NCI-H69 (cell line): ENCODE measurements at places on chromosomes 2 and 18.

DNA sequence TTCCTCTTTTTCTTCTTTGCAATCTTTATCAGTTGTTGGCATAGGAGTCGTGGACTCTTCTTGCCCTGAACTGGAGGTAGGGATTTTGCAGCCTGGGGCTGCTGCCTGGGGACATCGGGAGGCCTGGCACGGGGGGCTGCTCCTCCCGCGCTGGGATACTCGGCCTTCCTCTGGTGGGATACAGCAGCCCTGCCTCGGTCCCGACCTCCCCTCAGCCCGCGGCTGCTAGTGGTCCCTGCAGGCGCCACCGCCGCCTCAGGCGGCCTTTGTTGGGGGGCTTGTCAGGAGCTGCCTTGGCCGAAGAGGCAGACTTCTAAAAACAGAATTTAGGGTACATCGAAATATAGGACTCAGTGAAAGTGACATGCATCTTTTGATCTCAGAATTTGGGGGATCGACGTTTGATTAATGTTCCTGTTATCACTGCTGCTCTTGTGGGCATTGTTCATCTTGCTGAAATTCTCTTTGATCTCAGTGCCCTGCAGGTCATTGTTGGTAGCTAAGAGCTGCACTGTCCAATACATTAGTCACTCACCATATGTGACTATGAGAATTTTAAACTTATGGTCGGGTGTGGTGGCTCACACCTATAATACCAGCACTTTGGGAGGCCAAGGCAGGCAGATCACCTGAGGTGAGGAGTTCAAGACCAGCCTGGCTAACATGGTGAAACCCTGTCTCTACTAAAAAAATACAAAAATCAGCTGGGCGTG lies 16.3 kb downstream of the POLR2D start:
- DNase-seq = no peak

GRCh38 chr2:105734762-105735538 lies 9.8 kb upstream of the NCK2 start:
- DNase-seq = no peak

GRCh38 chr2:133562558-133562957 lies 5.7 kb downstream of the NCKAP5 start:
- DNase-seq = no peak

DNA sequence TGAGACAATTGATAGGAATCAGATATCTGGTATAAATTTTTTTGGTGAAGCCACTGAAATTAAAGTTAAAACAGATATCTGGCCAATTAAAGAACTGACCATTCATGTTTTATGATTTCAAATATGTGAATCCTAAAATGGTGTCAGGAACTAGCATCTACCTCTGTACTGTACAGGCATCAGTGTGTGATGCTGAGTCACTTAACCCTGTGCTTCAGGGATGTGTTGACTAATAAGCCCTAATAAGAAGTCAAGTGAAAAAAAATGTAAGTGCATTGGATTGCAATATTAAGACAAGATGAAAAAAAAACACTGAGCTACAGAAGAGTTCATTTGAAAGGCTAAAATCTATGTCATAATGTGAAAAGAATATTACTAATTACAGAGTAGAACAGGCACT lies 9.1 kb upstream of the UNC80 start:
- DNase-seq = no peak

DNA sequence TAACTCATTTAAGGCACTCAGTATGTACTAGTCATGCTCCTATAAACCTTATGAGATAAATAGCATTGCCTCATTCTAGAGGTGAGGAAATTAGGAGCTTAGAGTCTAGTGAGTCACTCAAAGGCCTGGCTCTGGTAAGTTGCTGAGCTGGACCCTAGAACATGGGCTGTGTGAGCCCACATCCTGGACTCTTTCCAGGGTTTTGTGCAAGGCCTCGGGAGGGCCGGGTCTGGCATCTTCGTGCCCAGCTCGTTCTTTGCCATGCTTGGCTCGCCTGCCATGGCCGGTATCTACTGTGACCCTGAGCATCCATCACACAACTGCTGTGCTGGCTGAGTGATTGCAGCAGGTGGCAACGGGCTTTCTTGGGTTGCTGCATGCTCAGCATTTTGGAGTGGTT lies 168.0 kb downstream of the LPIN1 start:
- DNase-seq = no peak

DNA sequence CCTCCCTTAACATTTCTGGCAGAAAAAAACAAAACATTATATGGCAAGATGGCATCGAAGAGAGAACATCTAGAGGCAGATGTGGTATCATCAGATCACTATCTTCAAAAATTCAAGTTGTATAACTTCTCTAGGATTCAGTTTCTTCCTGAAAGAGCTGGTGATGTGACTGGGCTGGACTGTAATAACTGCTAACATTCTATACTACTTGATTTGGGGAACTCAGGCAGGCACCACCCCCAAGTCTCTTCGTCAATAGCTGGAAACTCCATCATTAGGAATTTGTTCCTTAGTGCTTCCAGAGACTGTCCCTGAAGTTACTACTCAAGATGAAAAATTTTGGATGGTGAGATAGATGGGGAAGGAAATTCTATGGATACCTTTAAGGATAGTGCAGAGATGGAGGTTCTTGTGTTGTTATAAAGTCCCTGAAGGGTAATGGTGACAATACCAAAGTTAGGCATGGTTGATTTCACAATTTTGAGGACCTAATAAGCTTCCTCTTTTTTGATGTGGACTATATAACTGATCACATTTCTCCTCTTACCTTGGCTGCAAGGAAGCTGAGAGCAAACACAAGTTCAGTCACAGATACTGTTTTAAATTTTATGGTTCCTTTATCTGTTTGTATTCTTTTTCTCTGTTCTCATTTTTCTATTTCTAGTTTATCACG lies 59.1 kb upstream of the PGAP1 start:
- DNase-seq = no peak

DNA sequence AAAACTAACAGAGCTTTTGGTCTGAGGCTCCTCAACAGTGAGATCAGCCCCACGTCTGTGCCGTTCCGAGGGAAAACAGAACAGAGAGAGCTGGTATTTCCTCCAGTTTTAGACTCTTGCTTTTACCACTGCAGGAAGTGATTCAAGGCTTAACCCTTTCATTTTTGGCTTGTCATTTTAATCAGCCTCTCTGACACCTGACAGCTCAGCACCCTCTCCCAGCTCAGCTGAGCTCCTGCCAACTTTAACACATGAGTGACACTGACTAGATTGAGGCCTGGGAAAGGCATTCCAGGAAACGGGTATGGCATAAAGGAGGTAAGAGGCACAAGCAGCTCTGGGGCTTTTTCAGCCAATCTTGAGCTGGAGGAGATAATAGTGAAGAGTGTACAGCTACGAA lies 239.4 kb upstream of the SKOR2 start:
- no peak for DNase-seq

DNA sequence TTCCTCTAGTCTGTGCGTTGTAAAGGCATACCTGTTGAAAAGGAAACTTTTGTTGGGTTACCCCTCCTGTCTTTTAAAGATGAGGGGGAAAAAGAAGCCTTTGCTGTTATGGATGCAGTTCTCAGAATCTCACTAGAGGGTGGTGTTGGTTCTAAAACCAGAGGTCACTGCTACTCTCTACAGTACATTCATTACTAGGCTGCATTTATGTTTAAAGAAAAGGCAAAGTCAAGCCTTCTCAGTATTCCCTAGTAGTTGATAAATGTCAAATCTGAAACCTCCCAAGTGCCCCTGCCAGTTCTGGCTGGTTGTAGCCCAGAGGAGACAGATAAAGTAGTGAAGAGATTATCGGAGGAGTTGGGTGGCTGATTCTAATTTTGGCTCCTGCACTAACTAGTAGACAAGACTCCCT lies 1.4 kb upstream of the PLCL1 start:
- peak; percentile 69 for DNase-seq

- no peak for DNase-seq
Measured at GRCh38 chr2:54629914-54630857, 93.3 kb upstream of the EML6 start.

GRCh38 chr2:171578127-171578803 lies 56.0 kb downstream of the CYBRD1 start:
- no peak for DNase-seq

GRCh38 chr2:72992734-72993102 lies 75.4 kb downstream of the EMX1 start:
- DNase-seq = no peak

DNA sequence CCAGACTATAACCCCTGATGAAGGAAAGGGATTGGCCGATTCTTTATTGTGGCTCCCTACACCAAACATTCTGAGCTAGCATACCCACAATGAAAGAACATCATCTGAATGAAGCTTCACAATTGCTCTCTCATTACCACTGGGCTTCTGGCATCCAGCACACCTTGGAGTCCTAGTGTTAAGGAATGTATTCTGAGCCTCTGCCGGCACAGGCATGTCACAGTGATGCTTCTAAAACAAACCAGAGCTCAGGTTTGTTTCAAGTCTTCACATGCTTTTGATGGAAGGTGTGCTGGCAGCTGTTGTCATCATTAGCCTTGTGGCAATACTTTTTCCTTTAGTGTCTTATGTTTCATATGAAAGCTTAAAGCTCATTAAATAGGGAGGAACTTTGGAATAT lies 76.3 kb upstream of the RBBP8 start:
- no peak for DNase-seq

DNA sequence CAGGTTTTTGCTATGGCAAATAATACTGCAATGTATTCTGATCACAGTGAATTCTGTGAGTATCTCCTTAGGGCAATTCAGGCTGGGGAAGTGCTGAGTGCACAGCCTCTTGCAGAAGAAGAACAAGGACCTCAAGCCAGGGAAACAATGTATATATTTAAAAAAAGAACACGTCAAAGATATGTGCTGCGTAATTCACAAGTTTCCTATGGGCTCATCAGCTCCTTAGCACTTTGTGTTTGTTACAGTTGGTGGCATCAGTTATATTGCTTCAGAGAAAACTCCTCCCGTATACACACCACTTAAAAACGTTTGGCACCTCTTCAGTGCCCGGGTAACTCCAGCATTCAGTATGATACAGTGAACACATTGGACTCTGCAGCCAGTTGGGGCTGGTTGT lies 16.5 kb upstream of the MARCO start:
- DNase-seq = no peak

DNA sequence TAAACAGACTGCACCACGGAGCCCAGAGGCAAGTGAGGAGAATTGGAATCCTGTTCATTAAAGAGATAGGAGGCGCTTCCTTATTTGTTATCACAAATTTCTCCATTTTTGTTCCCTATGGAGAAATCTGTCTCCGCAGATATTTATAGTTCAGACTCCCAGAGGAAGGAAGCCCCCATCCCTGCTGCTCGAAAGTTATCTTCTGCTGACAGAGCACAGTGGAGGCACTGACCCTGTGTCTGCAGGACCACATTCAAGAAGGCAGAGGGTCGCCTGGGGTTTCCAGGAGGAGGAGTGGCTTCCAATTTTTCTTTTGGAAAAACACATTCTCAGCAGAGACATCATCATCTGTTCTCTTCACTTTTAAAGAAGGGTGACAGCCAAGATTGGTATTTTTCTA lies 73.0 kb upstream of the GPR45 start:
- DNase-seq = no peak

GRCh38 chr18:28003451-28003850 lies 173.5 kb downstream of the CDH2 start:
- no peak for DNase-seq

DNA sequence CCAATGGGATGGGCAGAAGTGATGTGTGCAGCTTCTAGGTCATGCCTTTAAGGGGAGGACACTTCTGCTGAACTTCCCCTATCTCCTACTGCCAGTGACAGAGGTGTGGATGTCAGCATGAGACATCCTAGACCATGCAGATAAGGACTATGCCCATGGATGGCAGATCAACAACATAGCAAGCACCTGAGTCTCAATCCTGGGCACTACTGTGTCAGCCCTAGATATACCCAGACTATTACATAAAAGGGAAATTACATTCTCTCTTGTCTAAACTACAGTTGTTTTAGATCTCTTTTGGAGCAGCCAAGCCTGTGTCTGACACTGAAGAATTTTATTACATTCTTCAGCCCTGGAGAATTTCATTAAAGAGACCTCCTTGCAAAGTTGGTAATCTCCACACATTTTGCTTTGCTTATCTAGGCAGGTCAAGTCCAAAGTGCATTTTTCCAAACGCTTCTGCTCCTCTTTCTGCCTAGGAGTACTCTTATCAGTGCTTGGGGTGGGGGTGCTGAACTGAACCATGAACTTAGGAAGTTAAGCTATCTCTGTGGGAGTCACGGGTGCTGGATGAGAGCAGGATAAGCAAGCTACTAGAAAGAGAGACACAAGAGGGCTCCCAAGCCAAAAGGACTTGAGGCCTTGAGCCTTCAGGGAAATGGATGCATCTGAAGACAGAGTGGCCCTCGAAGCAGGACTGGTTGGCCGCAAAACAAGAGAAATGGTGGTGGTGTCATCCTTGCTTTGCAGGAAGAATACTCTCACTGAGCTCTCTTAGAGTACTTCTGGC lies 95.2 kb upstream of the SPRED2 start:
- no peak for DNase-seq

- no peak for DNase-seq
Measured at GRCh38 chr2:15640261-15640711, 48.6 kb downstream of the DDX1 start.

DNA sequence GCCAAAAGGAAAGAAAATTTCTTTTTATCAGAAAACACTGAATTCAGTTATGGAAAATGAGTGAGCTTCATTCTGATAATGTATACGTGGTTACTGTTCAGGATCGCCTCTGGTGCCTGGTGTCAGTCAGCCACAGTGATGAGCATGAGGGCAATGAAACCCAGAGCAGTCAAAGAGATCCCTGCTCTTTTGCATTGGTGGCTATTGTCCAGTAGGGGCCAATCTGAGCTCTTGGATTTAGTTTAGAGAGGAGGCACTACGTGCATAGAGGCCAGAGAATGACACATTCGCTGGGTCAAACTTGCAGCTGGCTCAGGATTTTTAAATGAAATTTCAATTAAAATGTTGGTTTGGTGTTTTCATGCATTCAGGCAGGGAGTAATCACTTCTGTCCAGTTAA lies 522.9 kb downstream of the TMEM182 start:
- DNase-seq = no peak

- DNase-seq = no peak
Measured at GRCh38 chr2:240965296-240965904, 33.0 kb upstream of the SNED1 start.

DNA sequence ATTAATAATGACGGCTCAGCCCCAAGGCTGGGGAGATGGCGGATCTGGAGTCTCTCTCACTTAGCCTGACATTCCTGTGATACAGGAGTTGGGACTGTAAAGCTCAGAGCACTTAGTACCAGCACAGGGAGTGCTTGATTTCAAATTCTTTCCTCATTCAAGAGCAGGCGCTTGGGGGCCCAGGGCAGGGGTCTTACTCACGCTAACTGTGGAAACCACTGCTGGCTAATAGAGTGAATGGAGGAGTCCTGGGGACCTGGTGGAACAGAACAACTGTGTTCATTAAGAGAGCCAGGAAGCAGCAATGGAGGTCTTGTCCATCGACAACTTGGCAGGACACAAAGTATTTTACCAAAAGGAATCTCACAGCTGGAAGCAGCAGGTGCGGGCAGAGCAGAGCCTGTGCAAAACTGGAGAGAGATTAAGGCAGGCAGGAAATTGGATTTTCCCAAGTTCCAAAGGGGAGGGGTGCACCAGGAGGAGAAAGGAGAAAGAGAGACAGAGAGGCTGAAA lies 358.9 kb downstream of the TNS1 start:
- no peak for DNase-seq

GRCh38 chr2:10493634-10494281 lies 45.6 kb upstream of the ODC1 start:
- peak; percentile 61 for DNase-seq

GRCh38 chr18:50639711-50640110 lies 79.8 kb downstream of the MAPK4 start:
- DNase-seq = no peak
